ENCODE measurements at places on chromosomes 1 and 21.

DNA sequence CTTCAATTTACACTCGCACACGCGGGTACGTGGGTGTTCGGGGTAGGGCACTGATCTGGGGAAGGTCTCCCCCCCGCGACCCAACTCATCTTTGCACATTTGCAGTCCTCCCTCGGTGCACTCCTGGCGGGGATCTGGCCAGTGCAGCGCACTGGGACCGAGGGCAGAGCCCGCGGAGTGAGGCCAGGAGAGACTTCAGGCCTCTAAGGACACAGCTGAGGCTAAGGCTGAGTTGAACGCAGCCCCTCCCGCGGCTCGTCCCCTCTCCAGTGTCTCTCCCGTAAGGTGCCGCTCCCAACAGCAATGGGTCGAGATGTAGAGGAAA, 936 bp upstream of the NCAM2 start:
- DNase-seq, result no peak

DNA sequence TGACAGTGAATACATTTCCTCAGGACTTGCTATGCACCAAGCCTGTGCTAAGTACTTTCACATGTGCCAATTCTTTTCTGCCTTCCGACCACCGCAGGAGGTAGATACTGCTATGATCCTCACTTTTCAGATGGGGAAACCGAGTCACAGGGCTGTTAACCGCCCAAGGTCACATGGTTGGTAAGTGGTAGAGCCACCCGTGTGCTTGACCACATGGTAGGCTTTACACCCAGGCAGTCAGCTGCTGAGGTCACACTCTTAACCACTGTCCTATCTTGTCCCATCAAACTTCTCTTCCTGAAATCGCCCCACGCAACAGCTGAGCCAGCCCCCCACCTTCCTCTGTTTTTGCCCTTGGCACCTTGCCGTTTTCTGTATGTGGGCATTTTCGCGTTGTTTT, 31.0 kb upstream of the SDHB start:
- DNase-seq, result no peak

- DNase-seq, result no peak
Measured at GRCh38 chr1:150895618-150896017, 8.7 kb downstream of the CTXND2 start.

- peak; percentile 80 for DNase-seq
Measured at GRCh38 chr1:84077476-84078107, 66.5 kb upstream of the PRKACB start.

GRCh38 chr1:109625176-109625575, 5.5 kb downstream of the AMPD2 start:
- no peak for DNase-seq

DNA sequence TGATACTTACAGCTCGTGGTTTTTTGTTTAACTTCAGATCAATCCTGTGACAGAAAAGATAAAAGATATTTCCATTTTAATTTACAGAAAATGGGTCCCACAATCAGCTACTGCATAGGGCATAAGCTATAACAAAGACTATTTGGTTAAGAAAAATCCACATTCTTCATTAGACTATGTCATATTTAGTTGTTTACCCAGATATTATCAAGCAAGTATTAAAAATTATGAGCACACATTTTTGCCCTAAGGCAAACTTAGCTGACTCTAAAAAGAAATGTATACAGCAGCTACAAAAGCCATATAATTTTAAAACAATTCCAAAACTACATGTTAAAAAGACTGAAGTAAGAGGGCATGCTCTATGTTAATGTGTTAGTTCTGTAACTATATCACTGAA, 18.7 kb downstream of the MEAF6 start:
- DNase-seq, result no peak

GRCh38 chr21:39048574-39048973, 134.7 kb downstream of the PSMG1 start:
- DNase-seq, result no peak

- DNase-seq, result no peak
Measured at GRCh38 chr1:1617516-1617915, 2.2 kb downstream of the MIB2 start.

DNA sequence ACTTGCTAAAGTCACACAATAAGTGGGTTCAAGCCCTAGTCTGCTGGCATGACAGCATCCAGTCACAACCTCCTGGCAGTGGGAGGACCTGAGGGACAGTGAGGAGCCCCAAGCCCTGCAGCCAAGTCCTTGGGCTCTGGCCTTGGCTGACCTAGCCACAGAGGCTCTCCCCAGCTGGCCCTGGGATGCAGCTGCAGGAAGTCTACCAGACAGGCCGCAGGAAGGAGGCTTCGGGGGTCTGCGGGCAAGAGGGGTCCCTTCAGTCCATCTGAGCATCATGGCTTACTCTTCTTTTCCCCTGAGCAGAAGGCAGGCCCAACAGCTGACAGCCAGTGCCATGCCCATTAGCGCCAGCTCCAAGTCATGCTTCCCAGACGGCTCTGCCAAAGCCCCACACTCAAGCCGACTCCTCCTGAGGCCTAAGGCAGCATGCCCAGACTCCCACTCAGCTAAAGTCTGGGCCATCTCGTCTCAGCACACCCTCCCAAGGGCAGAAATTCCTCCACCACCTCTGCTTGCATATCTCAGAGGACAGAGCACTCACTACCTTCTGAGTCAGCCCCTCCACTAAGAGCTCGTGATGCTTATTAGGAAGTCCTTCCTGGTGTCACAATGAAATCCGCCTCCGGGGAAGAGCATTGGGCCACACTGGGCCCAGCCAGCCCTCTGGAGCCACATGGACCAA, 20.1 kb downstream of the SLC1A7 start:
- DNase-seq, result no peak

DNA sequence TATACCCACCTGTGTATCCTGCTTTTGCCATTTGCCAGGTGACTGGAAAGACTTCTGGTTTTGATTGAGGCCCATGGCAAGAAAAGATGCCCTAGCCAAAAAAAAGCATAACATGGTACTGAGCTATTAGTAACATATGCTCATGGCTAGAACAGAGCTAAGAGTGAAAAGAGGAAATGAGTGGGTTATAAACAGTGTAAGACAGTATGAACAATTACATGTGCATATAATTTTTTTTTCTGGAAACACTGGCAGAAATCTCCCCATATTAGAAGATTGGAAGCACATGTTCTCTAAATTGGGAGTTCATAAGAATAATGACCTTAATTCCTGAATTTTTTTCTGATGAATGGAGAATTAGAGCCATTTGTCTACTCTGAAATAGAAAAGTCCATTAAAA, 41.2 kb upstream of the PDC start:
- DNase-seq, result no peak

GRCh38 chr1:162361349-162361748, 15.3 kb downstream of the SPATA46 start:
- no peak for DNase-seq
